ENCODE measurements at places on chromosomes 2 and 18.

- DNase-seq: no peak
Observed at GRCh38 chr2:225532096-225532495, 132.6 kb downstream of the NYAP2 start.

- DNase-seq: no peak
Observed at GRCh38 chr2:5877360-5877759, 185.2 kb downstream of the SOX11 start.

- no peak for DNase-seq
Observed at GRCh38 chr2:15769676-15770547, 170.4 kb upstream of the MYCN start.

GRCh38 chr18:78526923-78527711 is 452.5 kb upstream of the SALL3 start:
- no peak for DNase-seq

- no peak for DNase-seq
Observed at GRCh38 chr2:24272907-24273306, 87.4 kb downstream of the ITSN2 start.

DNA sequence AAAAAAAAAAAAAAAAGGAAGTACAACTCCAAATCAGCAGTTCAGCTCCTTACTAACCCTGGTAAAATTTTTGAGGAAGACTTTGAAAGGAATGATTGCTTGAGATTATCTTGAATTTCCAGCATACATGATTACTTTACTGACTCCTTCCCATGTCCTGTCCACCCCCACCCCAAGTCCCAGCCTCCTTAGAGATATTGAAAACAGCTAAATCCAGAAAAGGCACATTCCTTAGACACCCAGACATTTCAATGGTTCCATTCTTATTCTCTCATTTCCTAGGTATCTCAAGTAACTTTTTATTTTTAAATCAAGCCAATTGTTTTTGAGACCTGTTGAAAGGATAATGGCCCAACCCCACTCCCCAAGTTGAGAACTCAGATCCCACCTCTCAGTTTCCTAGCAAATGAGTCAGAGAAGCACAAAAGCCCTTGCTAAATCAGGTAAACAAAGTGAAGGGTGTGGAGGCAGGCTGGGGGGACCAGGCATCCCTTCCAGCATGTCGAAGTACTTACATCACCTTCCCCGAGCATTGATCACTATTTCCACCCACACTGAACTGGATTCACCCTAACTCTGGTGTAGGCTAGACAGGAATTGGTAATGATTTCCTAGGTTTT is 95.4 kb upstream of the FZD7 start:
- DNase-seq: no peak

- DNase-seq: peak; percentile 36
Observed at GRCh38 chr18:58860747-58861231, 3.9 kb upstream of the ZNF532 start.

GRCh38 chr2:190582736-190583506 is 48.4 kb upstream of the NEMP2 start:
- DNase-seq: no peak

GRCh38 chr2:233700028-233700635 is 7.4 kb downstream of the UGT1A6 start:
- DNase-seq: peak; percentile 94
